Tibial artery (tissue), 4 donors: ENCODE measurements at places on chromosomes 1 and 21.
A peak's percentile ranks its signal among the peaks of the same experiment; 100 is the strongest.

GRCh38 chr21:38912789-38913119, 107.0 kb downstream of the ETS2 start:
- H3K4me3 ChIP-seq, result peak overlapping the region; percentile 19
- peaks cover under 1% of the 10 kb centered on the region for H3K4me1 ChIP-seq
- H3K27me3 ChIP-seq, result no peaks in the 10 kb centered on the region
- peak overlapping the region; percentile 75 for H3K27ac ChIP-seq
- DNase-seq, result no peak

- H3K36me3 ChIP-seq, result no peaks in the 10 kb centered on the region
- no peak overlapping the region for H3K27ac ChIP-seq
- DNase-seq, result no peak
- no peaks in the 10 kb centered on the region for H3K27me3 ChIP-seq
Measured at GRCh38 chr1:79827446-79827845, 820.9 kb upstream of the ADGRL4 start.

DNA sequence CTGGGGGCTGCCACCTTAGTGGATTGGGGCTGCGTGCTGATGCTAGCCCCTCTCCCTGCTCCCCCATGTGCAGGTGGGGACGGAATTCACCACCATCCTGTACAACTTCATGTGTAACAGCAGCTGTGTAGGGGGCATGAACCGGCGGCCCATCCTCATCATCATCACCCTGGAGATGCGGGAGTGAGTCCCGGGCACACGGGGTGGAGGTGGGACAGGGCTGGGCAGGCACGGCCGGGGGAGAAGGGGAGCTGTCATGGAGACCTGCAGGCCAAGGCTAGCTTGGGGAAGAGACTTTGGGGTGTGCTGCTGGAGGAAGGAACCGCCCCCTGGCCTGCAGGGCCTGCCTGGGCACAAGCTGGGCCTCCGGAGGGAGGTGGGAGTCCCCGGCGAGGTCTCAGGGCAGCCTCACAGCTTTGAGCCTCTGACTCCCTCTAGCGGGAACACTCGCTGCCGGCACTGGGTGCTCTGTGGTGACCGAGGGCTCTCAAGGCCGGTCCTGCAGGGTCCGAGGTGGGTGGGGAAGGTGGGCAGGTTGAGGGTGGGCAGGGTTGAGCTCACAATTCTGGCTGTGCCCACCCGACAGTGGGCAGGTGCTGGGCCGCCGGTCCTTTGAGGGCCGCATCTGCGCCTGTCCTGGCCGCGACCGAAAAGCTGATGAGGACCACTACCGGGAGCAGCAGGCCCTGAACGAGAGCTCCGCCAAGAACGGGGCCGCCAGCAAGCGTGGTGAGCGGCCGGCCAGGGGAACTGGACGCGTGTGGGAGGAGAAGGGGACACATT, 25.0 kb upstream of the CCDC27 start:
- no peak overlapping the region for H3K27ac ChIP-seq
- no peaks in the 10 kb centered on the region for H3K36me3 ChIP-seq
- no peak for DNase-seq
- H3K4me1 ChIP-seq, result no peaks in the 10 kb centered on the region
- no peak overlapping the region for H3K4me3 ChIP-seq
- H3K27me3 ChIP-seq, result peaks cover 71% of the 10 kb centered on the region

GRCh38 chr1:231929311-231929710, 302.7 kb downstream of the DISC1 start:
- no peaks in the 10 kb centered on the region for H3K36me3 ChIP-seq
- no peaks in the 10 kb centered on the region for H3K27me3 ChIP-seq
- no peak overlapping the region for H3K4me3 ChIP-seq
- DNase-seq, result no peak
- H3K4me1 ChIP-seq, result no peaks in the 10 kb centered on the region

GRCh38 chr1:9760824-9761223, 62.9 kb downstream of the CLSTN1 start:
- no peak overlapping the region for H3K4me3 ChIP-seq
- H3K27me3 ChIP-seq, result no peaks in the 10 kb centered on the region
- H3K4me1 ChIP-seq, result no peaks in the 10 kb centered on the region
- H3K36me3 ChIP-seq, result peaks cover 19% of the 10 kb centered on the region
